ENCODE measurements at places on chromosomes 13 and 19.

DNA sequence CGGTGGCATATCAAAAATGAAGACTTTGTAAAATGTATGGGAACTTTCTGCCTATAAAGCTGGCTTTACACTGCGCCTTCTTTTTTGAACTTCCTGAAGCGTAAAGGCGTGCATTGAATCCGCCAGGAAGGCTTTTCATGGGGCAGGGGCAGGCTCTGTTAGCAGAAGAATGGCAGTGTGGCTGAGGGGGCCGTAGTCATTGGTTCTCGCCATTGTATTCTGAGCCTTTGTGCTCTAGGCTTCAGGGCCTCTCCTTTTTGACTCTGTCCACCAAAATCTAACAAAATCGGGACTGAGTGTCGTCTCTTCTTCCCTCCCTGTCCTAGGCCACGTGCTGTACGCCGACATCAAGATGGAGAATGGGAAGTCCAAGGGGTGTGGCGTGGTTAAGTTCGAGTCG, 14.1 kb downstream of the PRAM1 start:
- peak; percentile 41 for DNase-seq

DNA sequence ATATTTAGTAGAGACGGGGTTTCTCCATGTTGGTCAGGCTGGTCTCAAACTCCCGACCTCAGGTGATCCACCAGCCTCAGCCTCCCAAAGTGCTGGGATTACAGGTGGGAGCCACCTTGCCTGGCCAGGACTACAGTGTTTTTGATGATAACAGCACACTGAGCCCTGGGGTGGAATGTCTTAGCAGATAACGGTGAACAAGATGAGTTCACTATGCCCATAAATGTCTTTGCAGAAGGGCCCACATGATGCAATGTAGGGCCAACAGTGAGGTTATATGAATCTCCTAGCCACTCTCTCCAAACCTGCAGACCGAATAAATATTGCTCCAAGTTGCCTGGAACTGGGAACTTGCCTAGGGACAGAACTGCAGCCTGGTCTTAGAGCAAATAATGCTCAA, 235.1 kb downstream of the COG6 start:
- no peak for DNase-seq

DNA sequence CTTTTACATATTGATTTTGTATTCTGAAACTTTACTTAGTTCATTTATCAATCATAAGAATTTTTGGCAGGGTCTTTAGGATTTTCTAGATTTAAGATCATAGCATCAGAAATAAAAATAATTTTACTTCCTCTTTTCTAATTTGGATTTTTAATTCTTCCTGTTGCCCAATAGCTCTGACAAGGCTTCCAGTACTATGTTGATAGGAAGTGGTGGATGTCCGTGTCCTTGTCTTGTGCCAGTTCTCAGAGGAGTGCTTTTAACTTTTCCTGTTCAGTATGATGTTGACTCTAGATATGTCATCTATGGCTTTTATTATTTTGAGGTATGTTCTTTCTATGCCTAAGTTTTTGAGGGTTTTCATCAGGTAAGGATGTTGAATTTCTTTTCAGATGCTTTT, 7.7 kb upstream of the KIR2DL4 start:
- no peak for DNase-seq

DNA sequence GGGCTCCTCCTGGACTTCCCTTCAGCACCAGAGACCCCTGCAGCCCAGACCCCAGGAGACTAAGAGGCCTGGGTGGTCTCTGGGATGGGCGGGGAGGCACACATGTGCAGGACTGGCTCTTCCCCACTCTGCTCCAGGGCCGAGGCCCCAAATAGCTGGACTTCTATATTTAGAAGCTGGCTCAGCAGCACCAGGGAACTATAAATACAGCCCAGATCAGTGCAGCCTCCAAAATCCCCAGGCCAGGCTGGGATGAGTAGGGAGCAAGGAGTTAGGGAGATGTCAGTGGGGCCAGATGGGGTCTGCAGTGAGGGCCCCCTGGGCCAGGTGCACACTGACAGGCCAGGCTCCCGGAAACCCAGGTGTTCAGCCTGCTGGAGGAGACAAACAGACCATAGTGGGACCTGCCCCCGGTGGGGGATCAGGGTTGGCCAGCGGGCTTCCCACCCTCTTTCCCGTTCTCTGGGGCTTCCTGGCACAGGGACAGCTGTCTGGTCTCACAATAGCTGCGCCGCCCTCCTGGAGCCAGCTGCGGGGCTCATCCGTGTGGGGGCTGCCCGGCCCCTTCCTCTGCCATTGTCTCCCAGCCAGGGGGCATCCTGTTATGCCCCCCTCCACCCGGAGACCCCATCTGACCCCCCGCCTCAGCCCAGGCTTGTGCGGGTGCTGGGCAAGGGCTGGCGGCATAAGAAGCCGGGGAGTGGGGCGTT, 5.5 kb upstream of the ADGRE5 start:
- DNase-seq = peak; percentile 84

GRCh38 chr19:45440873-45441654, 17.3 kb upstream of the ERCC1 start:
- no peak for DNase-seq

- no peak for DNase-seq
Measured at GRCh38 chr13:101452519-101453485, at the start of gene ITGBL1. Gene ITGBL1, plus strand, starts transcription at chr13:101452675. Its CDS starts 159 bp downstream, at chr13:101452834.

GRCh38 chr19:45117167-45117594, 24.2 kb downstream of the PPP1R37 start:
- no peak for DNase-seq

DNA sequence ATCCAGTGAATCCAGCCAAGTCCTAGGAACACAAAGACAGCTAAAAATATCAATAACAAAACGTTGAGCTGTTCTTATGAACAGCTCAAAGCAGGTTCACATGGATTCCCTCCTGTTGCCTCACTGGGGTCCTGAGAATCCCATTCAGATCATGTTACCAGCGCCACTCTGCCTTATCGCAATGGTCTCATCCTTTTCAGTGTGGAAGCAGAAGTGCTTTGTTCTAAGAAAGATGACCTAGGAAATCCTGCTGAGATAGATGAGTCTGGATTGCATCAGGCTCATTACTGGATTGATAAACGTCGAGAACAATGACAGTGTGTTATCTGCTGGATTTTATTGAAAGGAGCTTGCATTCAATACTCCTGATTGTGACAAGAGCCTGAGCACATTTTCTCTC, 87.0 kb downstream of the SLAIN1 start:
- no peak for DNase-seq

DNA sequence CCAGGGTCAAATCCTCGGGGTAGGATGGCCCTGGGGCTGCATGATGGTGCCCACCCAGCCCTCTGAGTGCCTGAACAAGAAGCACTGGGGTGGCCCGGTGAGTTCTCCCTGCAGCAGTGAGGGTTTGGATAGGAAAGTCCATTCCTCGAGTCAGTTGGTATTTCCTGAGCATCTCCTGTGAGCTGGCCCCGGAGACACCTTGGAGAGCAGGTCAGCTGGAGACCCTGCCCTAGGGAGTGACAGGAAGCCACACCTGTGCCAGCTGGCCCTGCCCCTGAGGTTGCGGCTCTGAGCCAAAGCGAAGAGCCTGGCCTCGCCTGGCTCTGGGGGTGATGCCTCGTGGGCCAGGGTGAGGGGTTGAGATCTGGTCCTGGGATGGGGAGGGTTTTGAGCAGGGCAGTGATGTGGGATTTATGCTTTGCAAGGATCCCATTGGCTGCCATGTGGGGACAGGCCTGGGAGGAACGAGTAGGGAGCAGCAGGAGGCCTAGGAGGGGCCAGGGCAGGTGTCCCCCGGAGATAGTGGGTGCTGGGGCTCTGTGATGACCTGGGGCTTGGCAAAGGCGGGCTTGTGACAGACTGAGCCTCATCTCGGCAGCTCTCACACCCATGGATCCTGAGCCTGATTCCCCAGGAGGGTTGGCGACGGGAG, 16.0 kb downstream of the CRTC1 start:
- DNase-seq = no peak

GRCh38 chr19:2814426-2814825, 5.2 kb upstream of the ZNF554 start:
- DNase-seq = no peak

- DNase-seq = no peak
Measured at GRCh38 chr19:30897034-30897433, 452.2 kb downstream of the TSHZ3 start.

DNA sequence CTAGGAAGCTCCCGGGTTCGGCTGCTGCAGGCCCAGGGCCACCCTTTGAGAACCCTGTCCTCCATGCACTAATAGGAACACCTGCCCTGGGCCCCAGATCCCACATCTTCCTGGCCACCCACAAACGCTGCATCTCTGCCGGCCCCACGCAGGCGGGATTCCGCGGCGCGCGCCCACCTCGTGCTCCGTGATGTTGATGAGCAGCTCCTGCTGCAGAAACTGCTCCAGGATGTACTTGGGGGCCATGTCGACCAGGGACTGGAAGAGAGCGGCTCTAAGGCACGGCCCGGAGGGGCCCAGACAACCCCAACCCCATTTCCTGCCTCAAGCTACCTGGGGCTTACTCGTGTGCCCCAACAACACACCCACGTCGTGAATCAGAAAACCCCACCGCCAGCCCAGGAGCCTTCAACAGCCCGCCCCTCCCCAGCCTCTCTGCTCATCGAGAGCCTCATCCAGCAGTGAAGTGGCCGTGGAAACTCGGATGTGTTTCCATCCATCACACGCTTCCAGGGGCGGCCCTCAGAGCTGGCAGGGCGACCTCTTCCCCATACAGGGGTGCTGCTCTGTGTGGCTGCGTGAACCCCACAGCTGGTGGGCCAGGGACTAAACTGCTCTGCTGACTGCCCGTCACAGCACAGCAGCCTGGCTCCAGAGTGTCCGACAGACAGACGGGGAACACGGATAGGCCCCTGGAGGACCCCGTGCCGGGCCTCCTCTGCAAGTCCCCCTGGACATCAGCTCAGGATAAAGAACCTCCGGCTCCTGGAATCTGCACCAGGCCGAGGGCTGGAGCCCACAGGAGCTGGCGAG, 4.2 kb downstream of the POLR2E start:
- no peak for DNase-seq

DNA sequence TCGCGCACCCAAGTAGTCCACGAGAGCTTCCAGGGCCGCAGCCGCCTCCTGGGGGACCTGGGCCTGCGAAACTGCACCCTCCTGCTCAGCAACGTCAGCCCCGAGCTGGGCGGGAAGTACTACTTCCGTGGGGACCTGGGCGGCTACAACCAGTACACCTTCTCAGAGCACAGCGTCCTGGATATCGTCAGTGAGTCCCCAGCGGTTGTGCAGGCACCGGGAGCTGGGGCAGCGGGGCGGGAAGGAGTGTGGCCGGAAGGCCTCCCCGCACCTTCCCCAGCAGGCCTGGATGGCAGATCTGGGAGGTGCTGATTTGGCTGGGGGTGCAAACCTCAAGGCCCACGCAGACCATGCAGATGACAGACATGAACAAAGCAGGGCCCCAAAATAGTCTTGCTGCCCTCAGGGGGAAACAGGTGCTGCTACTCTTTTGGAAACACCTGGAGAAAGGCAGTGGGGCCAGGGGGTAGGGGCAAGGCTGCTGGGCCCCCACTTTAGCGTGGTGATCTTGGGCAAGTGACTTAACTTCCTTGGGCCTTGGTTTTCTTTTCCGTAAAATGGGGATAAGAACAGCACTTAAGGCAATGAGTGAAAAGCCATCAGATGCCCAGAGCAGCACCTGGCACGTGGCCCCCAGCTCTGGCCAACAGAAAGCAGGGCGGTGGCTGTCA, 4.0 kb downstream of the MAG start:
- peak; percentile 91 for DNase-seq

DNA sequence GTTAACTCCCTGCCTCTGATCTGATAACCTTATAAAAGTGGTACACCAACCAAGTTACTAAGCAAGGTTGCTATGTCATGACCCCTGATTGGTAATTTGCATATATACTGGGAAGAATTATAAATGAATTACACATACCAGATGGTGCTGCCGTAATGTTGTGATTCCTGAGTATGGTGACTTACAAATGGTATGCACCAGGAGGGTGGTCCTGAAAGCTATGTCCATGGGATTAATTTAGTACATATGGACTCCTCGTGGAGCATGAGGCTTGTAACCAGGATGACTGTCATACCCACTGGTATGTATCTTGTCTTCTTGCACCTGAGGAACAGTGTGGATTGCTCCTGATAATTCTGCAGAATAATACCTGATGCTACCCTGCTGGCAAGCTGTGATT, 240.6 kb downstream of the GPC6 start:
- no peak for DNase-seq

GRCh38 chr13:114124431-114124830, 8.0 kb downstream of the RASA3 start:
- DNase-seq = no peak

- DNase-seq = no peak
Measured at GRCh38 chr19:17796013-17796837, 1.3 kb downstream of the B3GNT3 start.

DNA sequence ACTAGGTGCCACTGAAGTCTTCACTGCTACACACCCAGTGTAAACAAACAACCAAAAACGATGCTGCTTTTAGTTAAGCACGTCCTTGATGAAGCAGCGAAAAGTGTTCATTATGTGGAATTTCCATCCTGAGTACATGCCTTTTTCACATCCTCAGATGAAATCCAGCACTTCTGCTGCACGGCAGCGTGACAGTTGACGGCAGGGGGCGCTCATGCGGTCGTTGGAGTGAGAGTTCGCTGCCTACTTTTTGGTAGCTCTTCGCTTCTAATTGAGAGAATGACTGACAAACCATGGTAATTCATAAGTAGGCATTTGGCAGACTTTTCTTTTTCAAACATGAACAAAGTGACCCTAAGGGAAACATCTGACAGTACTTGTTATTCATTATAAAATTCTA, 1124.9 kb downstream of the EFNB2 start:
- DNase-seq = peak; percentile 75

DNA sequence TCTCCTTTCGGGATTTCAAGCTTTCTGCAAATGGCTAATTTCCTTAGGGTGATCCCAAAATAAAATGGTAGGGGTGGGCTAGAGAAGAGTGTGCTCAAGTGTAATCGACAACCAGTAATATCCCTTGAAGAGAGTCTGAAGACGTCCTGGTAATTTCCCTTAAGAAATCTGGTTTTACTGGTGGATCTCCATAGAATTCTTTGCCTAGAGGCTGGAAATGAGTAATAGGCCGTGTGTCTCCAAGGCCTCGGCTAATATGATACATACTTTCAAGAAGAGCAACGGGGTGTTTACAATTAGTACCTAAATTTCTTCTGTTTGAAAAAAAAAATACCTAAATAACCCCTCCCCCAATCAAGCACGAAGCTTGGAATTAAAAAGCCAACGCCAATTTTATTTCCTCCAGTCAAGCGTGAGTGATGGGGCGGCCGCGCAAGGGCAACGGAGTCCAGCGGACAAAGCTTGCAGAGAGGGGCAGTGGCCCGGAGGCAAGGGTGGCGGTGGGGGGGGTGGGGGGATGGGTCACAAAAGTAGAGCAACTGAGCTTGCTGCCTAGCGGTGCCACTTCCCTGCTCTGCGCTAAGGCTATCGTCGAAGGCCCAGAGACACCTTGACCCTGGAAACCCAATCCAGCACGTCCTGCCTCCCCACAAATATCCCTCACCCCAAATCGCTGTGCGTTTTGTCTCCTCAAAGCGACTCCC, 7.8 kb downstream of the SOX21 start:
- DNase-seq = no peak

DNA sequence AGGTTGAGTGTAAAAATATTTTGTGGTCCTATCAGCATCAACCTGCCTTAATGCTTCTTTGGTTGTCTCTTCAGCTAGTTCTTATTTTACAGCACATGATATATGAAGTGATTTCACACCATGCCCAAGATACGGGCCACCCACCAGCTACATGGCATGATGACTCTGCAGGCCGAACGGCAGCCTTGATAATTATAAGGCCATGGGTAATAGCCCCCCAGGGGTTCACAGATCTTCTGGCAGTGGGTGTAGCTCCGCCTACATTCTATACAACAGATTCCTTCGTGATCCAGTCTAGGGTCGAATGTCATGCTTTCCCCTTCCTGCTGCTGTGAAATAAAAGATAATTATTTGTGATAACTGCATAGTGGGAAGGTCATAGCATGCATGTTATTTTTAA, 36.1 kb downstream of the CNMD start:
- no peak for DNase-seq

- DNase-seq = no peak
Measured at GRCh38 chr19:56101746-56102535, 19.2 kb downstream of the ZNF787 start.
